ENCODE measurements at places on chromosomes 1 and 21.

GRCh38 chr1:53176452-53177208 is 20.0 kb upstream of the CPT2 start:
- DNase-seq, result no peak

GRCh38 chr1:172939475-172939874 is 111.3 kb downstream of the TNFSF18 start:
- no peak for DNase-seq

- DNase-seq, result peak; percentile 62
These were observed 37.4 kb upstream of the WASF2 start for GRCh38 chr1:27527223-27527889.

DNA sequence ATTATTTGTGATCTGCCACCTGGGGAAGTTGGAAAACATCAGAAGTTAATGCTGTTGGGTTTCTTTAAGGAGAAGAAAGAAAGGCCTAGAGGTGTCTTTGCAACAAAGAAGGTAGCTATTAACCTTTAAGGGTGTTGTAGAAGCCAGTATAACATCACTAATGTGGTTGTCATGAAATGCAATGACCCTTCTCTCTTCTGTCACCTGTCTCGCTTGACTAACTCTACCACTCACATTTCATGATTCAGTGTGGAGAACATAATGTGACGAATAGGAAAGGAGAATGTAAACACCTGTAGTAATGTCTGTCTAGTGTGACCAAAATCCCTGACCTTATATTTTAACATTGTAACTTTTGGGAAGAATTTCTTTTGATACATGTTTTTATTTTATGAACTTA is 211.7 kb upstream of the UBE2U start:
- no peak for DNase-seq

DNA sequence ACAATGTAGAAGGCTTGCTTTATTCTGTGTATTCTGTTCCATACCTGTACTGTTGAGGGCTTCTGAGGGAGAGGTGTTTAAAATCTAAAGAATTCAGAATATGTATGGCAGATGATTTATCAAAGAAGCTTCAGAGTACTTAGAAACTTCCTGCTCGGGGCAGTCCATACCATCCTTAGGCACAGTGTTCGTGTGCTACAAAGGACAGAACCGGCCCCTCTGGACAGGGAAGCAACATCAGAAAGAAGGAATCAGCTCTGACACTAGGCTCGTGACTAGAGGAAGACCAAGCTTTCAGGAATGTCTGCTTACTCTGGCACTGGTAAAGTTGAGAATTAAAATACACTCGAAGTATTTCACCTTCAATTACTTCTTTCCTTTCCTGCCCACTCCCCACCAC is 14.1 kb downstream of the SELP start:
- no peak for DNase-seq

DNA sequence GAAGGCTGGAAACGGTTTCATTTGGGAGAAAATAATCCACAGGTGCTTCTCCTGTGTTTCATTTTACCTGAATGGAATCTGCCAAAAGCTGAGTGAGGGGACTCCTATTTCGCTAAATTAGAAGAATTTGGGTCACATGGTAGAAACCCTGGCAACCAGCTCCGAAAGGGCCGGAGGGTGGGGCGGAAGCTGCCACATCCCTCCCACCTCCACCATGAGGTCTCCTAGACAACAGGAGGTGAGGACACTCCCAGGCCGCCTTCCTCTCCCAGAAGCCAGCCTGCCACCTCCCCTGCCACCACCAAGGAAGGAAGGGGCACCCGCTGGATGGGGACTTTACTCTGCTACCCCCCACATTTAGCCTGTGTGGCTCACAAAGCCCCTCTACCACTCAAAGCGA is 199.9 kb upstream of the ZC3H12A start:
- DNase-seq, result no peak

- no peak for DNase-seq
These were observed 54.1 kb downstream of the TAS1R2 start for GRCh38 chr1:18805150-18805879.

- DNase-seq, result no peak
These were observed 5.4 kb upstream of the NTNG1 start for GRCh38 chr1:107135463-107135862.

DNA sequence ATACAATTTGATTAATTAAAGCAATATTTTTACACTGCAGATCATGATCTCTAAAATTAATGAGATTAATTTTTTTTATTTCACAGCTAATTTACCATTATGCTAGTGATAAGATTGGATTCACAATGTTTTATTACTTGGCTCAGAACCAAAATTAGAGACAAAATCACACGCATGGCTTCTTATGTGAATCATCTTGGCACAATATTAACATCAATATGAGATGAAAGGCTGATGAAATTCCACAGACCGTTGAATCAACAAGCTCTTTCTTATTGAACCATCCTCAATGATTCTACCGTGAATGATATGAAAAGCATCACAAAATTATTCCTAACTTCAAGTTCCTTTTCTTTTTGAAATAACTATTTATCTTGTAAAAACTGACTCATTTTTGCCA is 544.9 kb downstream of the KCNT2 start:
- no peak for DNase-seq

DNA sequence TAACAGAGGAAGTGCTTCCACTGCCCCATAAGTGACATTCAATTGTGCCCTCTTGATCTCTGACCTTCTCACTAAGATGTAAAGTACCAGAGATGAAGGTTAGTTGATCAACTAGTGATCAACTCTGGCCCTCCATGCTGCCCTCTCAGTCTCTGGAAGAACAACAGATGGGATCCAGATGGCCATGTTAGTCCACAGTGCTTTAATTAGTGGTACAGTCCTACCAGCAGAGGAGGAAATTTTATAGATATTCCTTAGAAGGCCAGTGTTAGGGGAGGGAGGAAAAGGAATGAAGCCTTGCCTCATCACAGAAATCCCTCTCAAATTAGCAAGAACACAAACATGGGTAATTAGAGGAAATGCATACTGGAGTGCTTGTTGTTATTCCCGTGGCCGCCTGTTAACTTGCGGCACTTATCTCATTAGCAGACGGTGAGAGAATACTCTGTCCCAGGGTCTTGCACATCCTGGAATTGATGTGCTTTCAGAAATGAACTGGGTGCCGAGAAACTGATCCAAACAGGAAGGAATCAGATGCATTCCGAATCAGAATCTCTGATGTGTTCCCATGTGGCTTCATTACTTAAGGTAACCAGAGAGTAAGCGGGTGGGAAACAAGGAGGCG is 91.1 kb upstream of the RGS4 start:
- DNase-seq, result no peak

DNA sequence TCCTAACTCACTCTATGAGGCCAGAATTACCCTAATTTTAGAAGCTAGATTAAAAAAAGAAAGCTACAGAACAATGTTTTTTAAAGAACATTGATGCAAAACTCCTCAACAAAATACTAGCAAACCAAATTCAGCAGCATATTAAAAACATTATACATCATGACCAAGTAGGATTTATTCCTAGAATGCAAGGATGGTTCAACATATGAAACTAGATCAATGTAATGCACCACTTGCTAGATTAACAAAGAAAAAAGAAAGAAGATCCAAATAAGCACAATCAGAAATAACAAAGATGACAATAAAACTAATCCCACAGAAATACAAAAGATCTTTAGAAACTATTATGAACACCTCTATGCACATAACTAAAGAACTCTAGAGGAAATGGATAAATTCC is 13.3 kb upstream of the PPT1 start:
- DNase-seq, result no peak

- DNase-seq, result no peak
These were observed 49.6 kb downstream of the ZFYVE9 start for GRCh38 chr1:52191395-52191965.

DNA sequence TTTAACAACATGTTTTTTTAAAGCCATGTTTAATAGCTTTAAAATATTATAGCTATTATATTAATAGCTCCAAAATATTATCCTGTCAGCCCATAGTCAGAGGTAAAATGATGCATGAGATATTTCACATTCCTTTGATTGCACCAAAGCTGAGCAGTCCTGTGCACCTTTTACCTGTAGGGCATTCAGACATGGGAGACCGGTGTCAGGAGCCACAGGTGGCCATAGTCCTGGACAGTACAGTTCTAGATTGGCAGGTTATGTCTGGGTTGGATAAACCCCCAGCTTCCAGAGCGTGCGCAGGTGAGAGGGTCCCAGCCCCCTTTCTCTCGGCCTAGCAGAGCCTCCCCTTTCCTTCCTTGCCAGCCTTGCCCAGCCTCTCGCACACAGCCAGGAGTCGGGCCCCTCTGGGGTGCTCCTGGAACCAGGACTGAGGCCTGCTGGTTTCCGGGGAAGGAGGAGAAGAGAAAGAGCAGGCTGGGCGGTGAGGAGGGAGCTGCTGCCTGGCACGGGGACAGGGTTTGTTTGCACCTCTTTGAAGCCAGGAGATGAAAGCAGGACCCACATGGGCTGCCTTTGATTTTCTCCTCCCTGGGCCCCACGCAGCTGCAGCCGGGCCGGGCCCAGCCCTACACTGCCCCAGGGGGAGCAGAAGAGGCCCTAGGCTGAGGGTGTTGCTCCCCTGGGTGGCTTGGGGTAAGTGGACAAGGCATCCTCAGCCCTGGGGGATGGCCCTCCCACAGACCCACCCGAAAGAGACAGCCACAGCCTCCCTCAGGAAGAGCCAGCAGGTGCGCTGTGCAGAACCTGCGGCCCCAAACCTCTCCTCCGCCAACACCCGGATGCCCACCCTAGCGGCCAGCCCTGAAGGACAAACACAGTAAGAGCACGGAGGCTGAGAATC is 75.2 kb upstream of the TARDBP start:
- no peak for DNase-seq

DNA sequence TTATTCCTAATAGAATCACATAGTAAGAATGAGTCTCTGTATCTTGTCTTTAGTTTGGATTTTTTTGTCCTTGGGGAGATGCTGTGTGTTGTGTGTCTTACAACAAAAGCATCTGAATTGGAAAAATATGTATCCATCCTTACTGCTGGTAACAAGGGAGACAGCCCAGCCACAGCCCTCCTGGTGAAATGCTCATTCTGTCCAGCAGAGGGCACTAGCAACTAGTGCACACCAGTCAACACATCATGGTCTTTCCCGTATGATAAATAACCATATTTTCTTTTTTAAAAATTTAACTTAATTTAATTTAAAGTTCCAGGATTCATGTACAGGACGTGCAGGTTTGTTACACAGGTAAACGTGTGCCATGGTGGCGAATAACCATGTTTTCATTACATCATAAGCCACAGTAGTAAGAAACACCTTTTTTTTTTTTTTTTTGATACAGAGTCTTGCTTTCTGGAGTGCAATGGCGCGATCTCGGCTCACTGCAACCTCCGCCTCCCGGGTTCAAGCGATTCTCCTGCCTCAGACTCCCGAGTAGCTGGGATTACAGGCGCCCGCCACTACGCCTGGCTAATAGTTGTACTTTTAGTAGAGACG is 245.1 kb downstream of the PTBP2 start:
- DNase-seq, result peak; percentile 75

GRCh38 chr1:50422675-50422945 is 633 bp downstream of the DMRTA2 start:
- DNase-seq, result no peak

GRCh38 chr1:156246781-156247459 is 936 bp downstream of the PAQR6 start:
- DNase-seq, result no peak

DNA sequence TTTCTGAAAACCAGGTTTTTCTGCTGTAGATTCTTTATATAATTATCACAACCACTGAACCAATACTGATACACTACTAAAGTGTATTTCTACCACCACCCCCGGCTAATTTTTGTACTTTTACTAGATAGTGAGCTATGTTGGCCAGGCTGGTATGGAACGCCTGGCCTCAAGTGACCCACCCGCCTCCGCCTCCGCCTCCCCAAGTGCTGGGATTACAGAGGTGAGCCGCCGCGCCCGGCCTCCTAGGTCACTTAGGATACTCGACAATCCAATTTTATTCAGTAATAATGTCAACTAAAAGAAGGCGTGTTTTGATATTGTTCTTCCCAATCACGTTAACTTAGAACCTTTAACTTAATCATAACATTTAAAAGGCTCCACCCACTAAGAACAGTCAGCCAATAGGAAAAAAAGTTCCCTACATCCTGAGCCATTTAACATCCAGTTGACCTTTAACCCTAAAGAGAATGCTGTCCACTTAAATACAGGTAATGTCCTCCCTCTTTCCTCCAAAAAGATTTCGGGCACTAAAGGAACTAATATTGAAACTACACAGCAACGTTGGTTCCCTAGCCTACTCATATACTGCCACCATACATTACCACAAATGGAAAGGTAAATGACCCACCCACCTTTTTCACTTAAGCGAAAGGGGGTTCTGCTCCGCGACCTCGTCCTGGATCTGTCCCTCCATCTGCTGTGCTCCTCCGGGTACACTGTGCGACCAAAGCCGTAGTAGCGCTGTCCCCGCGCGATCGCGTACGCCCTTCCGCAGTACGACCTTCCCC is 1.2 kb downstream of the RSRP1 start:
- peak; percentile 37 for DNase-seq

GRCh38 chr1:171084091-171084490 is 6.6 kb upstream of the FMO3 start:
- no peak for DNase-seq

DNA sequence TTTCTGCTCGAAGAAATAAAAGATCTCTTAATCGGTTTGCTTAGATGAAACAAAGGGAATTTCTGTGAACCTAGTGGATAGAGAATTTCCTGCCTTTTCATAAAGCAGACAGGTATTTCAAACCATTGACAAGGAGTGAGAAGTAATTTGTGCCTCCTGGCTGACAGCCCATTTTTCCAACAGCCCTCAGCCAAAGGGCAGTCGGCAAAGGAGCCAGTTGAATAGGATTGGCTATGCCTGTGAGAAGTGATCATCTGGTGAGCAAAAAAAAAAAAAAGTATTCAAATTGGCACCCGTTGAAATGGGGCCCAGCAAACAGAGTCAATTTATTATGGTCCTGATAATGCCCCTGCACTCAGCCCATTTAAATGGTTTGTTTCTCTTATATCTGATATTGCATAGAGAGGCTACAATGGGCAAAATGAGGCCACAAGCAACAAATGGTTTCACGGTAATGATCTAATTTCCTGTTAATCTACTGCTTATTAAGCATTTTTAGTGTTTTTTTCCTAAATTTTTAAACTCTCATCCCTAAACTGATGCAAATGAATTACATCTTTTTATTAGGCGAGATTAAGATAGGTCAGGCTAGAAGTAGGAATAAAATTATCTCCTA is 477.5 kb downstream of the NUF2 start:
- no peak for DNase-seq

DNA sequence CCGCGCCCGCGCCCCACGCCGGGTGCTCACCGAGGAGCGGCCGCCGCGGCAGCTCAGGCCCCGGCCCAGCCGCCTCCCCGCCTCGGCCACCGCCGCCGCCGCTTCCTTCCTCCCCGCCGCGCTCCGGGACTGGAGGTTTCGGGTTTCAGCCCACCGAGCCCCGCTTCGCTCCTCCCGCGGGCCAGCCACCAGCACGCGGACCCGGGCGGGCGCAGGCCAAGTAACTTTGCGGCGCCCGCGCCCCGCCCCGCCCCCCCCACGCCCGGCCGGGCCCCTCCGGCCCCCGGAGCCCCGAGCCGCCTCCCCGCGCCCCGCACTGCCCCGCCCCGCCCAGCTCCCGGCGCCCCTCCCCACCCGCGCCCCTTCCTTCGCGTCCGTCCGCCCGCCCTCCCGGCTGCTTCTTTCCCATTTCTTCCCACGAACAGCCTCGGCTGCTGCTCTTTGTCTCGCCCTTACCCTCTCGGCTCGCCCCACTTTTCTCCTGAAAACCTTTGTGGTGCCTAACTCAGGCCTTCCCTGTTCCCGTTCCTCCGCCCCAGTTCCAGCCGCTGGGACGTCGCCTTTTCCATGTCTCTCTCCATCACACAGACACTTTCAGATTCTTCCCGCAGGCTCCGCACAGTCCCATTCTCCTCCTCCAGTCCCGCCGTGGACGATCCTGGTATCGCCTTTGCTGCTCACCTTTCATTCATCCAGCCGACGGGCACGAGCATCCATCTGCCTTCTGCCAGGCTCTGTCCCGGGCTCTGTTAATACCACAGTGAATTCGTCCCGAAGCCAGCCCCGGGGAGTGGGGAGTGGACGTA is at the start of gene GPR161:
GPR161 (minus strand) TSS at position 222 of the 806 bp plus-strand sequence. CDS start 32,080 bp downstream, outside the sequence.
- peak; percentile 19 for DNase-seq

Measured in CD4-positive, alpha-beta T cell treated with Interleukin-17A for 1 hour (primary cell).